ENCODE measurements at places on chromosomes 7 and 10.

DNA sequence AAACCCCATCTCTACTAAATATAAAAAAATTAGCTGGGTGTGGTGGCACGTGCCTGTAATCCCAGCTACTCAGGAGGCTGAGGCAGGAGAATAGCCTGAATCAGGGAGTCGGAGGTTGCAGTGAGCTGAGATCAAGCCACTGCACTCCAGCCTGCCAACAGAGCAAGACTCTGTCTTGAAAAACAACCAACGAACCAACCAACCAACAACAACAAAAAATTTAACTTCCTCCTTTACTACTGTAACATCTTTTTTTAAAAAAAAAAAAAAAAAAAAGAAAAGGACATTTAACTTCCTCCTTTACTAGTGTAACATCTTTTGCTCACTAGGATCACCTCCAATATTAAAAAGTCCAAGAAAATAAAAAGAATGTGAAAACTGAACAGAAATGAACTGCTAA lies 92.3 kb upstream of the TMEM168 start:
- DNase-seq, result no peak

GRCh38 chr7:49425277-49425818 lies 348.1 kb upstream of the VWC2 start:
- DNase-seq, result no peak

DNA sequence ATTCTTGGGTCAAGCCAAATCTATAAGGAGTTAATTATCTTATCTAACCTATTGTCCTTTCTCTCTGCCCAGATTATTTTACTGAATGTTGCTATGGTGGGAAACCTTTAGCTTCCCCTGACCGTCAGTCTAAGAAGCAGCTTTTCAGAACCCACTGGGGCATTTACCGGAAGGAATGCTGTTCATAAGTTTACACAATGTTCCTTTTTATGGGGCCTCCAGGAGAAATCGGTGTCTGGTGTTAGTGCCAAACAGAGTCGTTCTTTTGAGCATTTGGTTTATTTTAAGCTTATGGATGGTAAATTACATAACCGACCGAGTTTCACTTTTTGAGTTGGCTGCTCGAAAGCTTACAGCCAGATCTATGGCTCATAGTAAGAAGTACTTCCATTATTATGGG lies 111.9 kb downstream of the CACNB2 start:
- no peak for DNase-seq

DNA sequence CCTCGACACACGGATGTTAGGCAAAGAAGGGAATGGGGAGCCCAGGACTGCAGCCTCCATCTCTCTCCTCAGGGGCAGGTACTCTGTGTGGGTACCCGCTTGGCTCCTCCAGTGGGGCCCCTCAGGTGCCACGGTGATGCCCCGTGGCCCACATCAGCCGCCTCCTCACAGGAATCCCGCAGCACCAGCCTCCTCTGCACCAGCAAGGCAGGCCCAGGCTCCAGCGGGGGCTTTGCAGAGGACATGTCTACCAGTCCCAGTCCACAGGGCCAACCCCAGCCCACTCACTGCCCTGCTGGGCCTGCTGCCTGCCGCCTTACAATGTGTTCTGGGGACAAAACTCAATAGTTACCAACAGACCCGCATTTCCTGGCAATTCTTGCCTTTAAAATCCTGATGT lies 61.6 kb upstream of the ADGRA1 start:
- DNase-seq, result no peak

DNA sequence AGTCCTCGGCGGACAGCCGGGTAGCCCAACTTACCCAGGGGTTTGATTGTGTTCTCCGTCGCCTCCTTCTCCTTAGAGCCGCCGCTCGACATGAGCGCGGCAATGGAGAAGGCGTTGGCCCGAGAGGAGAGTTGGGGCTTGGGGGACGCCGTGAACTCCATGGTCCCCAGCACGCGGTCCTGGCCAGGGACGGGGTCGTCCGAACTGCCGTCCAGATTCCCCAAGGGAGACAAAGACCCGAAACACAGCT lies 515 bp downstream of the TBX20 start:
- no peak for DNase-seq
